ENCODE measurements at places on chromosomes 5 and 9.

GRCh38 chr5:109693535-109694400, 4.0 kb downstream of the MAN2A1 start:
- DNase-seq, result no peak

- no peak for DNase-seq
These were observed 126.0 kb upstream of the GPR151 start for GRCh38 chr5:146641941-146642340.

GRCh38 chr9:35827486-35827885, 1.0 kb downstream of the FAM221B start:
- no peak for DNase-seq

DNA sequence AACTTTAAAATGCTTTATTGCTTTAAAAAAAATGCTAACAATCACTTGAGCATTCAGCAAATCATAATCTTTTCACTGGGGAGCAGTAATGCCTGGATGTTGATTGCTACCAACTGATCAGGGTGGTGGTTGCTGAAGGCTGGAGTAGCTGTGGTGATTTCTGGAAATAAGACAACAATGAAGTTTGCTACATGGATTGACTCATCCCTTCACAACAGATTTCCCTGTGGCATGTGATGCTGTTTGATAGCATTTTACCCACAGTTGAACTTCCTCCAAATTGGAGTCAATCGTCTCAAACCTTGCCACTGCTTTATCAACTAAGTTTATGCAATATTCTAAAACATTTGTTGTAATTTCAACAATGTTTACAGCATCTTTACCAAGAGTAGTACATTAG, 83.3 kb downstream of the MLLT3 start:
- DNase-seq, result no peak

- DNase-seq, result no peak
These were observed 80.6 kb downstream of the FBXO4 start for GRCh38 chr5:42005561-42006153.

DNA sequence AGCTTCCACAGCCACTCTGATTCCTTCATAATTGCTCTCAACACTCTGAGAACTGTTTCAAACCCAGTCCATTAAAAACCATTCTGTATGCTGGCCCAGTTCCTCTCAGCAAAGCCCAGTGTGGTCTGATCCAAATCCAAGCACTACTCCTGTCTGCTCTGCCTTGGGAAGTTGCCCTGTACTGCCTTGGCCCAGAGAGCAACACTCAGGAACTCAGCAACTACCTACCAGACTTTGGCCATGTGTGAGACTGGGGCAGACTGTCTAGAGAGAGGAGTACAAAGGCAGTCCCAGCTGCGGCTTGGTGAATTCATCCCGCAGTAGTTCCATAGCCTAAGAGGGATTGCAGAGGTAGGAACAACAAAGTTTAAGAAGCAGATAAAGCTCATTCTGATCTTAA, 214.4 kb downstream of the MCTP1 start:
- no peak for DNase-seq

DNA sequence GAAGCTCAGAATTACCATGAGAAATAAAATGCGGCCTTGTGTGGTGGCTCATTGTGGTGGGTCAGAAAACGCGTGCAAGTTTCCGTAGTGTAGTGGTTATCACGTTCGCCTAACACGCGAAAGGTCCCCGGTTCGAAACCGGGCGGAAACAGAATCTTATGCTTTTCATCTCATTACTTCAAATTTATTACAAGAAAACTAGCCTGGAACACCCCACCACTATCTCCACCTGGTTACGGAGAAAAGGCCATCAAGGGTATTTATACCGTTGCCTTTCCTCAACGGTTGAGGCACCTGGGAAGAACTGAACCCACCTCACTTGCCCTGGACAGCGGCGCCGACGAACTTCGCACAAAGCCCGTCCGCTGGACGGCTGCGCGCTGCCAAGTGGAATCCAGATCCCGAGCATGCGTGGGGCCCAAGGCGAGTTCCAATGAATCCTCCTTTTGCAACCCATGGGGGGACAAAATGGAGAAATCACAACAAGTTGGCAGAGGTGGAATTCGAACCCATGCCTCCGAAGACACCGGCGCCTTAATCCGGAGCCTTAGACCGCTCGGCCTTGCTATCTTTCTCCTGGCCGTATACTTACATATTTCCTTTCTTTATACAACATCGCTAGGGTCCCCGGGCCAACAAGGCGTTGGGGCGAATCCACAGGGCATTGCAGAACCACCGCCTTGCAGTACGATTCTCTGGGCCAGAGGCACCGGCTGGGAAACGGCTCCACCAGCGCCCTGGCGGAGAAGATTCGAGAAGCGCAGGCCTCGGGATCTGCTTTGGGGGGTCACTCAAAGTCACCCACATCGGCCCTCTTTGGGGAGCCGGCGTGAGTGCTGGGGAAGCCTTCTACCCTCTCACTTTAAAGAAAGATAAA, 16.9 kb downstream of the OR2V2 start:
- no peak for DNase-seq

- no peak for DNase-seq
These were observed 155.7 kb downstream of the RMI1 start for GRCh38 chr9:84136119-84136868.

- DNase-seq, result no peak
These were observed 136.7 kb downstream of the MPDZ start for GRCh38 chr9:13142776-13143175.

- DNase-seq, result no peak
These were observed 158.6 kb upstream of the SHB start for GRCh38 chr9:38227656-38228055.

GRCh38 chr5:3010301-3010952, 258.9 kb upstream of the IRX2 start:
- DNase-seq, result no peak

DNA sequence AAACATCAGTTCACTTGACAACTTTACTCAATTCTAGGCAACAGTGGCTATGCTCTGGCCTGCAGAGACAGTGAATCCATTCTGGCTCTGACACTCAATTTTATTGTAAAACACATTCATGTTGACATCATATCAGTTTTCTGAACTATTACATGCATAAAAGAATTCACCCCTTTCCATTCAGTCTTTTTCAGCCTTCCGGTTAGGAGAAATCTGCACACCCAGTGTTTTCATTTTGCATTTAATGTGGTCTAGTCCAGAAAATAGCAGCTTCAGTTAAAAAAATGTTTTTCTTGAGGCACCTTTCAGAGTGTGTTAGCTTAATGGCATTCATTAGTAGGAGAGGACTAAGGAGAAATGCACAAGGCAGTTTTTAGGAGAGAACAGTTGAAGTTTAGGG, 95.1 kb downstream of the PBX3 start:
- no peak for DNase-seq

DNA sequence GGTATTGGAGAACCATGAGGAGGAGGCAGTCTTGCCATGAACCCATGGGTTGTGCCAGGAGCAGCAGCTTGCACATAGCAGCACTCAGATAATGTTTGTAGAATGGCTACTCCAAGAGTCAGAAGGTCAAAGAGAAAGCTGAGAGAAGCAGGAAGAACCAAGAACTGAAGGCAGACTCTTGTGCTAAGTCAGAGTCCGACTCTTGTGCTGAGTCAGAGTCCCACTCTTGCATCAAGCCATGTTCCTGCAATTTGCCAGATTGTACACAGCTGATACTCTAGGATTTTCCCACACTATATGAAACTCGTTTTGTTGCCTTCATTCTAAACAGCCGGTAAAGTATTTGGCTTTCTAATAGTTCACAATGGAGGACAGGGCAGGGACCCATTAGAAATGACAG, 26.2 kb upstream of the HSPA9 start:
- no peak for DNase-seq
